Activated naive CD4-positive, alpha-beta T cell treated with anti-CD3 and anti-CD28 coated beads, Interleukin-2, amount 10 ng/mL, durations not matched to agents 7 days and 5 days (primary cell): ENCODE measurements at places on chromosomes 3 and 15.
A peak's percentile ranks its signal among the peaks of the same experiment; 100 is the strongest.

GRCh38 chr3:168250415-168250861 is 154.7 kb upstream of the GOLIM4 start:
- DNase-seq = no peak

DNA sequence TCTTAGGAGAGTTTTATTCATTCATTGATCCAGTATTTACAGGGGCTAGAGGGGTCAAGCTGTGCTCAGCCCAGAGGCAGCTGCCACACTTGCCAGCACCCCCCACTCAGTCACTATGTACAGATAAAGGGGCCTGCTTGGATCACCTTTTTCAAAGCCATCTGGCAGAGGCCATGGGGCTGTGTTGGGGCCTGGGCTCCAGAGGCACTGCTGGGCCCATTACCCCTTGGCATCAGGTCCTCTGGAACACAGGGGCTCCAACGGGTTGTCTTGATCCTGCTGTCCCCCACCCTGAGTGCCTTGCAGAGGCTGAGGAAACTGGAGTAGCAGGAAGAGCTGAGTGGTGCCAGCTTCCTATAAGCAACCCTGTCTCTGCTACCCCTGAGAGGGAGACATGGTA is 43.9 kb downstream of the SEMA3G start:
- DNase-seq = no peak

GRCh38 chr3:114274929-114275328 is 18.9 kb upstream of the TIGIT start:
- no peak for DNase-seq

- no peak for DNase-seq
Measured at GRCh38 chr15:78360958-78361718, 21.0 kb downstream of the CRABP1 start.

- peak; percentile 19 for DNase-seq
Measured at GRCh38 chr3:52535411-52536111, 844 bp upstream of the UQCC5 start.

DNA sequence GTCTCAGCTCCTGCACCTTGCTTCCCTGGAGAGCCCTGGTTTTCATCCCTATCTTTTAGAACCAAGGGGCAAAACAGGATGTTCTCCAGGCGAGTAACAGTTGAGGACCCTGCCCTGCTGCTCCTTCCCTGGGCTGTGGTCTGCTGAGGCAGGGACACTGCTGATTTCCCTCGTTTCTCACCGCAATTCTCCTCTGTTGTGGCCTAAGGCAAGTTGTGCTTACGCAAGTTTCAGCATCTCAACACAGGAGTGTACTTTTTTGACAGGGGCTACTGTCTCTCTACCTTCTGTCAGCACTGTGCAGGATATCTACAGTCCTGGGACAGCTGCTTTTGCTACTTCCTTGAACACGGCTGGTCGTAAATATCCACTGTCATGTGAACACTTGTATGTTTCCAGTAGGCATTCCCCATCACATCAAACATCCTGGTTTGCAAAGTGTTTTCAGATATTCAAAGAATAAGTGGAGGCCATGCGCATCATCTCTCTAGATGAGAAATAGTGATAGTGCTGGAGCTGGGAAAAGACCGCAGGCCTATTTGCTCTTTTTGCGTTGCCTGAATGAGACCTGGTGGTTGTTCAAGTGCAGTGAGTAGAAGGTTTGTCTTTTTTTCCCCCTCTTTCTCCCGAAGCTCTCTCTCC is 110.1 kb upstream of the PLXNA1 start:
- DNase-seq = no peak

GRCh38 chr15:62648954-62649353 is 393.6 kb upstream of the TPM1 start:
- DNase-seq = no peak

GRCh38 chr3:45712434-45713110 is 23.4 kb downstream of the SACM1L start:
- DNase-seq = no peak
